ENCODE measurements at places on chromosomes 13 and 19.

GRCh38 chr13:51035978-51036377 lies 75.1 kb downstream of the C13orf42 start:
- DNase-seq, result no peak

DNA sequence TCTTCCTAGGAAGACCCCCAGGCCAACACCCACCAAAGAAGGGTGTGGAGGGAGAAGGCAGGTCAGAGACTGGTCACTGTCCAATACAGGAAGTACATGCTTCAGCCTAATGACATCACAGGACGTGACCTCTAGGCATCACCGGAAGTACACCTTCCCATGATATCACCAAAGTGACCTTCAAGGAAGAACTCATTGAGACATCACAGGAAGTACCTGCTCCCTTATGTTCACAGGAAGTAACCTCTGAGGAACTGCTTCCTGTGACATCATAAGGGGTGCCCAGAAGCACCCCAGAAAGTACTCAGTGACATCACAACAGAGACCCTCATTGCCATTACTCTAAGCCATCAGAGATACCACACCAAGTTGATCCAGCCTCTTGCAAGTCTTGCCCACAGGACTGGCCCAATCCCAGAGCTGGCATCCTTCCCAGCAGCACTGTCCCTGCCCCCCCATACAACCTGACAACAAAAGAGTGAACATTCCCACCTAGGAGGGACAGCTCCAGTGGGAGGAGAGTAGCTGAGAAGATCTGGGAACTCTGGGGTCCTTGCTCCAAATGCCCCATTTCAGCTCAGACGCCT lies 24.2 kb upstream of the NANOS2 start:
- no peak for DNase-seq

- no peak for DNase-seq
Observed at GRCh38 chr13:106349080-106349931, 186.2 kb downstream of the EFNB2 start.

DNA sequence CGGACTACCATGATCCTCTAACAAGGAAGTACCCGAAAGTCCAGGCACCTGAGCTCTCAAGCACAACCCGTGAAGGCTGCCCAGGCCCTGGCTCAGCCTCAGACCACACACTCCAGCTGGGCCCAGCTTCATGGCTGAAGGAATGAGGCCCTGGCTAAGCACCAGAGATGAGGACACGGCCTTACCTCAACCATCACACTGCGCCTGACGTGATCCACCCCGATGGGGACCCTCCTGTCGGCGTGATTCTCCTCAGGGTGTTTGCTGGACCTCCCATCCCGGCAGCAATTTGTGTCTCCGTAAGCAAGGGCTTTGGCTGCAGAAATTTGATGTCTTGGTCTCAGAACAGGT lies 56.5 kb downstream of the F2RL3 start:
- DNase-seq, result no peak

GRCh38 chr19:27909185-27909840 lies 1303.6 kb downstream of the UQCRFS1 start:
- no peak for DNase-seq

DNA sequence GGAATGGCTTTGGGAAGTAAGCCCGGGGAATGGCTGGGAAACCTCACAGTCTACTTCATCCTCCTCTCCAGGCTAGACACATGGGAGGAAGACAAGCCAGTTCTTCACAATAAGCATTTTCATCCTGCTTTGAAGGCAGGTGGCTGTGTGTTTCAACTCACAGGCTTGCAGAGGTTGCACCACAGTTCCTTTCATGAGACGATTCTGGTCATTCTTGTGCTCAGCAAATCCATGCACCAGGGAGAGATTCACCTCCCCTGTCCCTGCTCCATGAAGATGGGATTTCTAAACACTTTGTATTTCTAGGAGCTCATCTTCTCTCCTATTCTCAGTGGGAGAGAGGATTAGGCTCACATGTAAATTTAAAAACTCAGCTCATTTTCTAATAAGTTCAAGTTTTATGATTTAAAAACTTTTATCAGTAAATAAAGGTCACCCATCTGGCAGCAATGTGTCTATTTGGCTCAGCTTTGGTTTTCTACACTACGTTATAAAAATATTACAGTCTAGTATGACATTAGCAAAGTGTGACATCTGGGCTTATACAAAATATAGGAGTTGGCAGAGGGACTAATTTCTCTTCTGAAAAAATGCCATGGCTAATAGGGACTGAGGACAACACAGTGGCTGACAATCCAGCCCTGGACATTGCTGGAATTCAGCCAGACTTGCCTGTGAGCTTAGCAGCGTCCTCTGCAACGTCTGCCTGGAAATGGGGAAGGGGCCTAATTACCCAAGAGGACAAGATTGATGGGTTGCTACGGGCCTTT lies 283.2 kb upstream of the SLC10A2 start:
- no peak for DNase-seq

- DNase-seq, result no peak
Observed at GRCh38 chr13:43784496-43784895, 2.3 kb downstream of the ENOX1 start.

DNA sequence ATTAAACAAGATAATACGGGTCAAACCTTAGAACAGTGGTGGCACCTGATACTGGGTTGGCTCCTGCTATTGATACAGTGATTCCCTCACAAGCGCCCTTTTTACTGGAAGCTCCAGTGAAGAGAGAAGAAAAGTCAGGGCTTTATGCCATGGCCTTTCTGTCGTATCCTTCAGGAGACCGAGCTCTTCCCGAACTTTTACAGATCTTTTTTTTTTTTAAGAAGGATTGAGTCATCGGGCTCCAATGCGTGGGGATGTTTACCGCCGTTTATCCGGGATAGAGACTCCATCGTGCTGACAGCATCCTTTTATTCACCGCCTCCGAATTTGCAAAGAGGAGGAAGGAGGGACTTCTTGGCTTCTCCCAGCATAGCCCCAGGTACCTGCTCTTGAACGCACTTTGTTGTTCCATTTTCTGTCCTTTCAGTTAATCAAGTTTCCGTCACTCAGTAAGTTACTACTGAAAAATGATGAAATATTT lies 574 bp downstream of the ZNF227 start:
- peak; percentile 3 for DNase-seq

Measured in smooth muscle cell of the brain vasculature (primary cell).